ENCODE measurements at places on chromosomes 11 and 22. TPM values are rescaled to one million over a fixed set of nuclear protein-coding genes. Genes with fewer than 3 reads are reported as not detected.
A peak's percentile ranks its signal among the peaks of the same experiment; 100 is the strongest.

SLC5A4 gene
- not detected for total RNA-seq

TRMT2A gene
- 89.5 TPM for total RNA-seq

CSF2RB gene
- total RNA-seq = 11.9 TPM

FIBIN gene
- 42.6 TPM for total RNA-seq

RIBC2 gene
- 0.55 TPM for total RNA-seq

GRCh38 chr11:60996381-60997138, 25.1 kb downstream of the CD6 start:
- DNase-seq = no peak

GRCh38 chr11:30346068-30346688, 23.3 kb downstream of the ARL14EP start:
- peak; percentile 87 for DNase-seq

DNA sequence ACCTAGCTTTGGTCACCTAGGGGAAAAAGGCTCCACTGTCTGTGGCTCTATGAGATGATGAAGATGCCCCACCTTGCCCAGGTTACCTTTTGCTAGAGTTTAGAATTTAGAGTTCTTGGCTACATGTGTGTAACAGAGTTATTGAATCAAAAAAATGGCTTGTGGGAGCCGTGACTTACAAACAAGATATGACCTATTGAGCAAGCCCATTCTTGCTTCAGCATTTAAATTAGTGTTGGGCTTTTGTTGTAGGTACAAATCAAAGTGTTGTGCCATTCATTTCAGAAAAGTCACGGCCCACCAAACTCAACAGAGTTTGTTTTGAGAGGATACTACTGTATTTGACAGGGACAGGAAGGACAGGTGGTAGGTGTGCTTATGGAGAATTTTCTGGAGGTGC, 768.8 kb downstream of the NTM start:
- DNase-seq = no peak

- DNase-seq = no peak
These were observed 1630.8 kb upstream of the TENM4 start for GRCh38 chr11:81071606-81072005.

DNA sequence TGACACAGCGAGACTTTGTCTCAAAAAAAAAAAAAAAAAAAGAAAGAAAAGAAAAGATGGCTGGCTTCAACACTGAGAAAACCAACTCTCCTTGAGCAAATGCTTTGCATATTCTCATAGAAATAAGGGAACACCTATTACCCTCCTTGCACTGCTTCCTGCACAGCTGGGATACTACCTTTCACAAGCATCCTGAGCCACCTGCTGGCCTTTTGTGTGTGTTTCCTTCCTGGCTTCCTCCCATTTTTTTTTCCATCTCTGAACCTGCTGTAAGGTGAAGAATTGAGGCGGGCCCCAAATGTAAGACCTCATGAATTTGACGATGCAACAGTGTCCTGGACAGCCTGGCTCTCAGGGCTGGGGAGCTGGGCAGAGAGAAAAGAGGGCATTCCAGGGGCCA, 1.9 kb upstream of the RFPL3 start:
- peak; percentile 42 for DNase-seq

DNA sequence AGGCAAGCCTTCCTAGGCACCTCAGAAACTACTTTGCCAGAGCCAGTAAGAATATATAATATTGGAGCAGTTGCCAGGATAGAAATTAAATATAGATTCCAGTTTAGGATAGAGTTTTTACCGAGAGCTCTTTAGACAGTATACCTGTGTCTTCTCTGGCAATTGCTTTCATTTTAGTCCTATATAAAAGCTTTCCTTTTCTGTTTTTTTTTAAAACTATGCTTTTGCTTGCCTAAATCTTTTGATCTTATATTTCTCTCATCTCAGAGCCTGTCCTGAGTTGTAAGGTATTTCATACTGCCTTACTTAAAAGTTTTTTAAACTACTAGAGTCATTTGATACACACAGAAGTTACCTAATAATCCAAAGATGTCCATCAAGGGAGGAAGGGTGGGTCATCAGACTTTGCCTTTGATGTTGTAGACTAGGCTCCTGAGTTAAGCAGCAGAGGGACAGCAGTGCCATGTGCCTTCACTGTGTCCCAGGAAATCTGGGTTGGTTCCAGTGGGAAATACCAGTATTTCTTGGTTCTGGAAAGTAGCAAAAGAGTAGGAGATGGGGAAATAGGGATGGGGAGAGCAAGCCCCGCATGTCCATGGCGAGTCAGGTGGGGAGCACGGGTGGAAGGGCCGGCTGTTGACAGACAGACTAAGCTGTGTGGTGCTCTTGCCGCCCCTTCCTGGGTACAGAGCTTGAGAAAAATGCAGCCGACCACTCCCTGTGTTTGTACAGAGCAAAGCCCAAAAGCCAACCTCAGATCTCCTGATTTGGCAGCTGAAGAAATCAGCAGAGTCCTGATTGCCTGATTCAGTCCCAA, 11.2 kb downstream of the MCAM start:
- no peak for DNase-seq

GRCh38 chr22:39133871-39134270, 18.6 kb downstream of the CBX7 start:
- DNase-seq = no peak

Data from stomach (tissue), 19 donors.